ENCODE measurements at places on chromosomes 11 and 22.

DNA sequence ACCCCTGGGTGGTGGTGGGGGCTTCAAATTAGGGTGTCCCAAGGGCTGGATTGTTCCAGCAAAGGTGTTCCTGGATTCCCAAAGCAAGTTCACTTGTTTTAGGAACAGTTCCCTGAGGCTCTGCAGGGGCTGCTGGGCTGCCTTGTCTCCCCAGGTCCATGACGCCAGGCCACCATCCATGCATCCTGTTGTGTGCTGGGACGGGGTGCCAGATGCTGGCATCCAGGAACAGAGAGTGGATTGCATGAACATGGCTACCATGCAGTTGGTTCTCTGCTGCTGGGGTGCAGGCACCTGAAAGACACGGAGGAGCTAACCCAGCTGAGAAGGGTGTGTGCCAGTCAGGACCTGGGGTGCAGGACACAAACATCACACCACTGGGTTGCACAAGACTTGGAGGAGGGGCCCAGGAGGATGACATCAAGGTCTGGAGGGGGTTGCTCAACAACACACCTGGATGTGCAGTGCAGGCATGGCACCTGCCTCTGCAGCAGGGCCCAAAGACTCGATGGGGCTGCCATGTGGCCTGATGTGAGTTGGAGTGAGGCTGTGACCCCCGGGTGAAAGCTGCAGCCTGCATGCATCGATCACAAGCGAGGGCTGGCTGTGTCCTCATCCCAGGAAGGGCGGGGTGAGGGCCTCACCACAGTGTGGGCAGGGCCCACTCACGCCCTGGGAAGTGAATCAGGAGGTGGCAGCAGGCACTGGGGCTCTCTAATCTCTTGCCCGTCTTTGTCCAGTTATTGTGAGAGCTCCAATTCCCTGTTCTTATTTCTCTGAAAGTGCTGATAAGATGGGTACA is 74.0 kb upstream of the CLDN5 start:
- no peak for DNase-seq

DNA sequence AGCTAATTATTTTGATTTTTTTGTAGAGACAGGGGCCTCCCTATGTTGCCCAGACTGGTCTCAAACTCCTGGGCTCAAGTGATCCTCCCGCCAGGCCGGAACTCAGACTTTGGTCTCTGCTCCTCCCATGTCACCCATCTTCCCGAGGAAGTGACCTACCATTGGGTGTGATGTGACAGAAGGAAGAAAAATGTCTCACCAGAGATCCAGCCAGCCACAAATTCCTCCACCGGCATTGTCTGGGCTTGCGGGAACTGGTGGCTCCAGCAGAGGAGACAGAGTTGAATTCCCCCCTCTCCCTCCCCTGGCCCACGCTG is 772 bp downstream of the SLC25A45 start:
- peak; percentile 51 for DNase-seq

DNA sequence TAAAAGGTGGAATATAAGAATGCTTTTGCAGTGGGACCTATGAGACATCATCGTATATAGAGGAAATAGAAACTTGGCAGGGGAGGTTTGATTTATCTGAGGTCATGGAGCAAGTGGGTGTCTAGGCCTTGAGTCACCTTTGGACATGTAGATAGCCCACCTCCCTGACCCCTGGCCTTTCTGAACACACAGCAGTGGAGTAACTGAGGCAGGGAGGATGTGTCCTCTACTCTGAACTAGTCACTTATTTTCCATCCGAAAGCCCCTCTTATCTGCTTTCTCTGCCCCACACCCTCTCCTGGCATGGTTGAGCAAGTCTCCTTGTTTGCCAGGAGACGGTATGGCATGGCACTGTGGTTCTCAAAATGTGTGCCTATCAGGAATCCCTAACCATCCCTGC is 7.9 kb downstream of the CD82 start:
- DNase-seq = no peak

DNA sequence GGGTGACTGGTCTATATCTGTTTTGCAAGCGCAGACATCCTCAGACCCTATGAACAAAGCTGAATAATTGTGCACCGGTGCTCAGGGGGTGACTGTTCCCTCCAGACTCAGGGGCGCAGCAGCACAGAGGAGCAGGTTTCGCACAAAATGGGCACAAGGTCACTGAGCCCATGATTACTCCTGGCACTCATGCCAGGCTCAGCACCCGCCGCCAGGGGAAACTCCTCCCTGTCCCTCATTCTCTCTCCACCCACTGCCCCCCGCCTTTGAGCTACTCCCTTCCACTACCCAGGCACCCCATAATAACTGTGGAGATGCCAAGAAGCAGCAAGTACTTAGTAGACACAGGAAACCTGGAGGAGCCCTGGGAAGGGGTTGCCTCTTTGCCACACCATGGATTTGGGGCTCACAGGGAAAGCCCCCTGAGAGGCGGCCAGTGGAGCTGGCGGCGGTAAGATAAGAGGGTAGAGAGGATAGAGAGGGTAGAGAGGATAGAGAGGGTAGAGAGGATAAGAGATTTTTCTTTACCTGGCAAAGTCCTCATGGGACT is 198.8 kb downstream of the CTTN start:
- DNase-seq = no peak

- DNase-seq = no peak
These were observed 27.7 kb downstream of the CDON start for GRCh38 chr11:126034933-126035425.

DNA sequence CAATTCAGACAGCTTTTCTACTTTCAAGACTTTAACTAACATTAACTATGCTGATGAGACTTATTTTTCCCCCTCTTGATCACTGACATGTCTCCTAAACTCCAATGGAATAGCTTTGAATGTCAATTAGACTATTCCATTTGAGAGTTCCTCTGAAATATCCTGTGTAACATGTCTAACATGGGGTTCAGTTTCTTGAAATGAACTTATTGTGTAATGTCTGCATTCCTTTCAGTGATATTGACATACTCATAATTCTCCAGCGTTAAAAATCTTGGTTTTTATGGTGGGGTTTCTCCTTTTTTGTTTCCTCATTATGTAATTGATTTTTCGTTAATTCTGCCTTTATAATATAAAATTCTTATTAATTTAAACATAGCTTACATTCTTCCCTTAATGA is 37.7 kb upstream of the SPTBN2 start:
- no peak for DNase-seq

DNA sequence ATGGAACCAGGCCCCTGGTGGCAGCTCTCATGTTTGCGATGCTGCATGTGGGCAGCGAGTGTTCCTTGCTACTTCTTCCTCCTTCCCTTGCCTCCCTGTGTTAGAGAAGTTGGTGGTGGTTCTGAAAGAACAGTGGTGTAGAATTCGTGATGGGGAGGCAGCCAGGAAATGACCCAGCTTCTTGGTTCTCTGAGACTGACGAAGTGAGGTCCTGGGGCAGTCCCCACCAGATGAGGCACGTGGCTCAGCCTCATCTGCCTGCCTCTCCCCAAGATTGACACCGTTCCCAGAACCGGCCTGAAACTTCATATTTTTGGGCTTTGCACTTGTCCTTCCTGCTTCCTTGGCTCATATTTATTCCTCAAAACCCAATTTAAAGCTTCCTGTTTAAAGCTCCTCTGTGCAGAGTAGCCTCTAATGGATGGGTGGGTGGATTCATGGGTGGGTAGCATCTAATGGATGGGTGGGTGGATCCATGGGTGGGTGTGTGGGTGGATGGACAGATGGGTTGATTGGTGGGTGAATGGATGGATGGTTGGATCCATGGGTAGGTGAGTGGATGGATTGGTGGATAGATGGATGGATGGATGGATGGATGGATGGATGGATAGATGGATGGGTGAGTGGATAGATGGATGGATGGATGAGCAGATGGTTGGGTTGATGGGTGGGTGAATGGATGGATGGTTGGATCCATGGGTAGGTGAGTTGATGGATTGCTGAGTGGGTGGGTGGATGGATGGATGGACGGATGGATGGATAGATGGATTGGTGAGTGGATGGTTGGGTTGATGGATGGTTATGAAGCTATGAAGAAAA is 77.3 kb upstream of the ATXN10 start:
- no peak for DNase-seq

GRCh38 chr11:113281052-113281725 is 33.2 kb upstream of the TTC12 start:
- DNase-seq = no peak

GRCh38 chr11:27055065-27055682 is 14.6 kb downstream of the BBOX1 start:
- no peak for DNase-seq

DNA sequence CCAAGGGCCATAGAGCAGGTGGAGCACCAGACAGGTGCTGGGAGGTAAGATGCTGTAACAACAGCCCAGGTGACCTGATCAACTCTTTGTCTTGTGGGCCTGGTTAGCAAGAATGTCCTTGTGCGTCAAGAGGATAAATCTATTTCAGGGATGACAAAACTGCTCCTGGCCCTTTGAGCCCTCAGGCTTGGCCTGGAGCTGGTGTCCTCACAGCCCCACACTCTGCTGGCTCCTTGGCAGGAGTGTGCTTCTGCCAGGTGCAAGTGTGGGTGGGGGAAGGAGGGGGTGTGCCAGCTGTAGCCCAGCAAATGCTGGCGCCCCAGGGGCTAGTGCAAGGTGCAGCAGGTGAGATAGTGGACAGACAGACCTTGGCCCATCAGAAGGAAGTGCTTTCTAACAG is 19.5 kb downstream of the AMPD3 start:
- DNase-seq = no peak

GRCh38 chr22:23548501-23549197 is 31.4 kb downstream of the IGLL1 start:
- no peak for DNase-seq

DNA sequence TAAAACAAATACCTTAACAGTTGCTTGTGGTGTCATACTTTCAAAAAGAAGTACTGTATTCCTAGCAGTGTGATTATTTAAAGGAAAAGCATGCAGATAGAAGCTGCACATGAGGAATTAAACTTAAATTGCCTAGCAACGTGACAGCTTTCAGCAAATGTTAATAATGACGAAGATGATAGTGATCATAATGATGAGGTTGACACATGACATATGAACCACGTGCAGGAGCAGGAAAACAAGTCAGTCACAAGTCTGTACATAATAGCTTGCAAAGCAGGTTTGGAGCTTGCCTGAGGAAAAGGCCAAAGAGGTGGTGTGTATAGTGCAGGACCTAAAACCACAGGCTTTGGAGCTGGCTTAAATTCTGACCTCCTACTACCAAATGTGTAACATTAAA is 30.6 kb upstream of the PIK3C2A start:
- DNase-seq = no peak

DNA sequence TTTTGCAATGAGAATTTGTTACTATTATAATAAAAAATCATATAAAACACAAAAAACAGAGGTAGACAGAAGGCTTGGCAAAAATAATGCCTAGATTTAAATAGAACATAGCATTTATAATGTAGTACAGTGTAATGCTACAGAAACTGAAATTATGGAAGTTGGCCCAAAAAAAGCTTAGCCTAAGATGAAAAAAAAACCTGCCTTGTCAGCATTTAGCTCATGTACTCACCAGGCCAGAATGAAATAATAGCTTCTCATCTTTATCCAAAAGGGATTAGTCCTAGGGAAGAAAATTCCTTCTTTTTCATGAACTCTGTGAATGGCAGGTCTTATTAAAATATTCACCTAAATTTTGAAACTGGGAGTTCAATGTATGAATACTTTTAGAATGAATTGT is 951.1 kb downstream of the LRRC4C start:
- no peak for DNase-seq

- DNase-seq = no peak
These were observed 987 bp upstream of the GRIK4 start for GRCh38 chr11:120510406-120511115.

DNA sequence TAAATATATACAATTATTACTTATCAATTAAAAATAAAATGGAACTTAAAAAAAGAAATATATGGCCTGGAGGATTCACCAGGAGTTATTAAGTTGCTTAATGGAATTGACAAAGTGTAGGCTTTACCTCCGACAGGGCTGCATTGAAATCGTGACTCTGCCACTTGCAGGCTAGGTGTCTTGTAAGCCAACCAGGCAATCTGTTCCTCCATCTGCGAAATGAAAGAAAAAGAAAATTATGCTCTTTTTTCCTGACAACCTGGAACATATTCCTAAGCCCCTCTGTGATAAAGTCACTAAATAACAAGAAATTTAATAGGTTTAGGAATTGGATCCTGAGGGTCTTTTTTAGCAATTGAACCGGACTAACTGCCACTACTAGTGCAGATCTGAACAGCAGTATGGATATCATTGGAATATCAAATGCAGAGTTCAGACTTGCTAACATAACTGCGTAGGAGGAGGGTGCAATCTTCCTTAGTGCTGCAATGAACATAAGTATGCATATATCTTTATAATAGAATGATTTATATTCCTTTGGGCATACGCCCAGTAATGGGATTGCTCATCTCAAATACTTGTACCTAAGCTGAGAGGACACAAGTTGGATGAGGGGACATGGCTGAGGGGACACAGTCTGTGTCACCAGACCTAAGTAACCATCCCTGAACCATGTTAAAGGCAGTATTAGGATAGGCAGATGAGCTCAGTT is 42.5 kb upstream of the CEP126 start:
- DNase-seq = no peak

- no peak for DNase-seq
These were observed 7.4 kb downstream of the UFD1 start for GRCh38 chr22:19471572-19471971.

DNA sequence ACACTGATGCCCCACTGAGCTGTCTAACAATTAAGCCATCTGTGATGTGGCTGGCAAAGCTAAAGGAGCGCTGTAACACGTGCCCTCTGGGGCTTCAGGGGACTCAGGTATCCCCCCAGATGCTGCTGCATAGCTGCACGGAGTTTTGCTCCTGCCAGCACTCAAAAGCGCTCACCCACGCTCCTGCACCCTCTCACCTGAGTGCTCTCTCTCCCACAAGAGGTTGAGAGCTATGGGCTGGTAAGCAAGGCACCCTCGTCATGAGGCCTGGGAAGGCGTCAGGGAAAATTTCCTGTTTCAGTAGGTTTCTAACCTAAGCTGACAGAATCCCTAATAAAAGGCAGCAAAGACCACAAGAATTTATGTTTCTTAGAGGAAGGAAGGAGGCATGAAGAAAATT is 850.3 kb downstream of the OPCML start:
- no peak for DNase-seq

- no peak for DNase-seq
These were observed 31.5 kb downstream of the MYEOV start for GRCh38 chr11:69325446-69325845.

DNA sequence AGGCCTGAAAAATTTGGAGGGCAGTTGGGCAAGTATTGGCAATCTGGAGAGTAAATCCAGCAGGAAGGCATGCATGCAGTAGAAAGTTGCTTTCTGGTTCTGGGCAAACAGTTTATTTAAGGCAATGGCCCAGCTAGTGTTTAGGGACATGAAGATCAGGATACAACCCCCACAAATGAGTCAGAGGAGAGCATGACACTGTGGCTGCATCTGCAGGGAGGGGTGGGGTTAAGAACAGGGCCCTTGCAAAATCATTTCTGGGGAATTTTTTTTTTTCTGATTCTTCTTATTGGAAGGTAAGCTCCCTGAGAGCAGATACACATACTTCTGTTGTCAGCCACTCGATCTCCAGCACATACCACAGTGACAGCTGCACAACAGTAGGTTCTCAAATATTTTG is 61.1 kb downstream of the FDX1 start:
- DNase-seq = no peak

- DNase-seq = no peak
These were observed 66.6 kb downstream of the RPL27A start for GRCh38 chr11:8749202-8749601.
